ENCODE measurements at places on chromosomes 5 and 9.

- DNase-seq = no peak
Observed at GRCh38 chr5:181194489-181195248, 10.3 kb downstream of the TRIM7 start.

DNA sequence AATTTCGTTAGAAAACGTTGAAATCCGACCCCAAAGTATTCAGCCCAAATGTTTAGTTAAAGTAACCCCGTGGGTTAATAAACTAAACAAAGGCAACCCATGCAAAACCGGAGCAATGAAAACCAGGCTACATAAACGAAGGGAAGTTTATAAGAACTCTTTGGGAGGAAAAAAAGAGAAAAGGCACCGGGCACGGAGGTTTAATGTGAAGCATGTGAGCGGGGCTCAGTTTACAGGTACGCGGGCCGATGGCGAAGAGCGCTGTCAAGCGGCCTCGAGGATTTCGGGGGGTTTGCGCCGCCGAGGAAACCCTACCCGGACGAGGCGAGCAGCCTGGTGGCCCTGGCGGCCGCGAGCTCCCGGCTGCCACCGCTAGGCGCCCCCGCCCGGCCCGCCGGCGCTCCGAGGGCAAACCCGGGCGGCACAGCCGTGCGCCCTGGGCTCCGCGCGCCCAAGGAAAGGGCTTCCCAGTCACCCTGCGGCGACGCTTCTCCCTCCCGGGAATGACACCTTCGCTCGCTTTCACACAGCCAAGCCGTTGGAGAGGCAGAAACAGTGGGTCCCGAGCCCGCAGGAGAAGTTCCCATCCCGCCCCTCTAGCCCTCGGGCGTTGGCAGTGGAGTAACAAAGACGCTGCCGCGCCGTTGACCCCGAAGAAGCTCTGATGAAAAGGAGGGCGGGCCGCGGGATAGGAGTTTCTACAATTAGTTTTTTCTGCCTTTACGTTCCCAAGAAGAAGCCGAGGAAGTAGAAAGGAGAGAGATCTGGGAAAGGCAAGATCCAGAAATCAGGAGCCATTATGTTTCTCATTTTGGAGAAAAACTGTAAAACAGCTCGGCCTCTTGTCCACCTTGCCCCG lies 126.0 kb downstream of the TMEM174 start:
- no peak for DNase-seq

GRCh38 chr5:669111-669841 lies 23.9 kb downstream of the TPPP start:
- DNase-seq = peak; percentile 39

DNA sequence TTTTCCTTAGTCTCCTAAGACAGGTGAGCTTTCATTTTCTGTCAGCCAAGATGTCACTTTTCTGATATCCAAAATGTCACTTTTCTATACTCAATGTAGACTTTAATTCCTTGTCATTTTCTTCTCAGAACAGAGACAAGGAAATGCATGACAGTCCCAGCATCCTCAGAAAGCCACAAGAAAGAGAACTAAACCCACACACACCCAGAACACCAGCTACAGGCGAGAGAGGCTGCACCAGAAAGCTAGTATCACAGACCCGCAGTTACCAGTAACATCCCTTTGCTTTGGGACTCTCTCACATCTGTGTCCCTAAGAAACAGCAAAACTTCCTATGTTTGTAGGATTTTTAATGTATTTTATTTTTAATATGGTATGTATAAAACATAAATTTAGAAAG lies 17.1 kb downstream of the TRMO start:
- DNase-seq = no peak

DNA sequence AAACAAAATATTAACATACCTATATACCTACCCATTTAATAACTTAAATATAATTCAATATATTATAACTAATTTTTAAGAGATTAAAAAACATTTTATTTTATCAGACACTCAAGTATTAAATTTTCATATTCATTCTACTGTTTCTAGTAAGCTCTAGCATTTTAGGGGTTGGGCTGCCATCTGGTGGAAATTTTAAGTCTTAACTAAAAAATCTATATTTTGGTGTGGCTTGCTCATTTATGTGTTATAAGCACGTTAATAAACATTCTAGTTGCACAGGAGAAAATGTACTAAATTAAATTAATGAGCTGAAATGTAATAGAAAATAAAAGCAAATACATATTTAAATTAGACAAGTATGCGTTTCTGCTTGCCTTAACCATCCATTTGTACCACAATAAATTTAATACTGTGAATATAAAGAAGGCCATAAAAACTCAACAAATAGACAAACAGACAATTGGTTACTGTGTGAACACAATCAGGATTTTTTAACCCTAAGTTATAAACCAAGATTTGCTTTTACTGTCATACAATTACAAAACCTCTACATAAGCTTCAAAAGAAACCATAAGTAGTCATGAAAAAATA lies 1728.3 kb upstream of the CDH9 start:
- DNase-seq = no peak

DNA sequence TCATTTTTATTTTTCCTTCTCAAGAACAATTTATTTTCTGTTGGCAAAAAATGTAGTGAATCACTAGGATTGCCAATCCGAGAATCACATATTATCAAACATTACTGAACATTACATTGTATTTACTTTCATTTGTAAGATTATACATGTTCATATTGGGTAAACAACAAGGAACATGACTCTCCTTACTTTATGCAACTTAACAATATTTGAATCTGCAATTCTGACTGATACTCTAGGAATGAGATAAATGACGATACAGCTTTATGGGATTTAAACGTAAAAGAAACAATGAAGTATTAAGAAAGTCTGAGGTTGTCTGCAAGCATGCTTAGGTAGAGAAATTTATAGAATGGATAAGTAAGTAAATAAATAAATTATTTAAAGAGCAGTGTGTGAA lies 2302.9 kb downstream of the MAT2B start:
- DNase-seq = no peak

GRCh38 chr9:98707166-98708102 lies 1.3 kb downstream of the GABBR2 start:
- DNase-seq = no peak

GRCh38 chr5:164009621-164010020 lies 504.2 kb downstream of the MAT2B start:
- DNase-seq = no peak

DNA sequence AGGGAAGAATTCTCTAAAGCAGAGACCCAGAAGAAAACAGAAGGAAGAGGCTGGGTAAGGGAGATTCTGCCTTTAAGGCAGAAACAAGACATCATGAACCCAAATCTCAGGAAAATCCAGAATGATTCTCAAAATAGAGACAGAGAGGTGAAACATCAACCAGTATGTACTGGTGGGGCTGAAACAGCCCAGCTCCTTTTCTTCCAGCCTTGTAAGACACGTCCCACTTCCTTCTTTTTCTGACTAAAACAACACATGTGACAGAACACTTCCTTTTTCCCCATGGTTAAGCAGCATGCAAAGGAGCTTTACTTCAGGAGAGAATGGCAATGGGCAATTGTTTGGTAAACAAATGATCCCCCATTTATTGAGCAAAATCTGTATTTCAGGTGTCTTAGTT lies 230.8 kb upstream of the NR4A3 start:
- DNase-seq = no peak

DNA sequence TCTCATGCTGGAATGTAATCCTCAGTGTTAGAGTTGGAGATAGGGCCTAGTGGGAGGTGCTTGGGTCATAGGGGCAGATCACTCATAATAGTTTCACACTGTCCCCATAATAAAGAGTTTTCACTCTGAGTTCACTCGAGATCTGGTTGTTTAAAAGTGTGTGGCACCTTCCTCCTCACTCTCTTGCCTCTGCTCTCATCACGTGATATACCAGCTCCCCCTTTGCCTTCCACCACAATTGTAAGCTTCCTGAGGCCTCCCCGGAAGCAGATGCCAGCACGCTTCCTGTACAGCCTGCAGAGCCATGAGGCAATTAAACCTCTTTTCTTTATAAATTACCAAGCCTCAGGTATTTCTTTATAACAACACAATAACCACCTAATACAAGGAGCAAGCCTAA lies 3.8 kb upstream of the KLHL3 start:
- no peak for DNase-seq

DNA sequence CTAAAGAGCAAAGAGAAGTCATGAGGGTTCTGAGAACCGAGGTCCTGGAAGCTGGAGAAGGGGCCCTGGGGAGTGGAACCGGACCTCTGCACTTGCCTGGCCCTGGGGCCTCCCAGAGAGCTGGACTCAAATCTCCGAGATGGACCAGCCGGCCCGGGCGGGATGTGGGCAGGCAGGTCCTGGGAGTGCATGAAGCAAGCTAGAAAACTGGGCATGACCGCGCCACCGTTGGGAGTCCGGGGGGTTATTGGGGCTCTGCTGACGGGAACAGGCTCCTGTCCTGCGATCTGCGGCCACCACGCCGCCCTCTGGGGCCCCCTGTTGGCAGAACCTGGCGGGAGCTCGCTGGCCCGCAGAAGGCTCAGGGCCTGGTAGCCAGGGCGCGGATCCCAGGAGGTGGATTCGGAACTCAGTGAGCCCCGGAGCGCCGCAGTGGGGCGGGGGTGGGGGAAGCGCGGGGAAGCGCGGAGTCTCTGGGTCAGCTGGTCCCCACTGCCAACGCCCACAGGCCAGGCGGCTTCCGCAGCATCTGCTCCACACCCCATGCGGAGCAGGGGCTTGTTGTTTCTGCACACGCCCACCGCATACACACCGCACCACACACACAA lies 150.6 kb downstream of the ERCC6L2 start:
- no peak for DNase-seq

DNA sequence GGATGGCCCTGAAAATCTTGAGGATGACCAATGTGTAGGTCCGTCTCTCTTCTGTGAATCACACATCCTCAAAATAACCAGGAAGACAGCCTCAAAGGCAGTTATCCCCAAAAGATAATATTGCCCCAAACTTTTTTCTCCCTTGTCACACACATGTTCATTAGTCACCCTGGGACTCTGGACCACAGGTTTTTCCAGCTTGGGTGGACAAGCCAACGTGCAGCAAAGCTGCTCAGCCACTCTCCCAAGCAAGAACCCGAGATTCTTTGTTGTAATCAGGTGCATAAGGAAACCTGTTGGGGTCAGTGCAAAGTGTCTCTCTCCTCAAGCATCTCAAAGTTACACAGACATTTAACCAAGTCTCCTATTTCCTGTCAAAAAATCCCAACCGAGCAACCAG lies 196.6 kb downstream of the GNA14 start:
- DNase-seq = no peak

DNA sequence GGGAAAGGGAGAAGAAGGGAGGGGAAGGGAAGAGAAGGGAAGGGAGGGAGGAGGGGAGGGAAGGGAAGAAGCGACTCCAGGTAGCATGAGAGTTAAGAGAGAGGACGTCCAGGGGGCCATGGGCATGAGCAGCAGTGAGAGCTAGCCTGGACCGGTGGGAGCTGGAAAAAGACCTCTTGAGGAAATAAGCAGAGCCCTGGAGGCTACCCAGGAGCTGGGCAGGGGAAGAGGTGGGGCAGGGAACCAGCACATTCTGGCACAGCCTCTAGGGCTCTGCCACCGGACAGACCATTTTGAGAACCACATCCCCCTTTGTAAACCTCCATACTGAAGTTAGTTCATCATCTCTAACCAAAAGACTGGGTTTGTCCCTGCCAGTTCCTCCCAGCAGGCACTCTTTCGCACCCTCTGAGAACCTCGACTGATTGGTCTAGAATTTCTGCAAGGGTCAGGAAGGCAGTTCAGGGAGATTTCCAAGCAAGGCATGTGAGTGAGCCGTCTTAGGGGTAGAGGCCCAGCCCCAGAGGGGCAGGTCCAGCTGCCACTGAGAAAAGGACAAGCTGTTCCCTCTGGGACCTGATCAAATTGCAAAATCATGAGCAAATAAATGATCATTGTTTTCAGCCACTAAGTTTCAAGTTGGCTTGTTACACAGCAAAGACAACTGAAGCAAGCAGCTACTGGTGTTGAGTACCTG lies 11.6 kb downstream of the NAIF1 start:
- DNase-seq = no peak

DNA sequence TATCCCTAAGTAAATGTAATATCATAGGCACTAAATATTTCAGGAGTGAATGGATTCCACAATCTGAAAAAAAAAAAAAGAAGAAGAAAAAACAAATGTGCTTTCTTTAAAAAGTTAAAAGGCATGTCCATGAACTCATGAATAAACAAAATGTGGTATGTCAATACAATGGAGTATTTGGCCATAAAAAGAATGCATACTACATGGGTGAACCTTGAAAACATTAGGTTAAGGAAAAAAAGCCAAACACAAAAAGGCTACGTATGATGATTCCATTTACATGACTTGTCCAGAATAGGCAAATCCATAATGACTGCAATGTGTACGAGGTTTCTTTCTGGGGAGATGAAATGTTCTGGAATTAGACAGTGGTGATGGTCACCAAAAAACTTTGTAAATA lies 45.3 kb downstream of the FNIP1 start:
- DNase-seq = no peak

DNA sequence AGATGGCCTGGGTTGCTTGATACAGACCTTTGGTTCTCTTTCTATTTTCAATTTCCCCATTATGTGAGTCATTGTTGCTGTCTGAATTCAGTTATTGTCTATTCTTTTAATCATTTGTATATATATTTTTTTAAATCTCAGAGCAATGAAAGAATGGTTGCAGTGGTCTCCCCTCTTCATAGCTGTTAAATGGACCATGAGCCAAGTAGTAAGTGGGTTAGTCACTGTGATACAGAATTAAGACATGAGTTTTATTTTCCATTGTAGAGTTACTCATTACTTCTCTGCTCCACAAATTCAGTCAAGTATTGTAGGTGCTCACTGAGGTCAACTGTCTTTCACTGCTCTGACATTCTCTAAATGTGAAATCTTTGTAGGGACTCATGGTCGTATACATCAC lies 174.6 kb upstream of the GRAMD2B start:
- DNase-seq = no peak

DNA sequence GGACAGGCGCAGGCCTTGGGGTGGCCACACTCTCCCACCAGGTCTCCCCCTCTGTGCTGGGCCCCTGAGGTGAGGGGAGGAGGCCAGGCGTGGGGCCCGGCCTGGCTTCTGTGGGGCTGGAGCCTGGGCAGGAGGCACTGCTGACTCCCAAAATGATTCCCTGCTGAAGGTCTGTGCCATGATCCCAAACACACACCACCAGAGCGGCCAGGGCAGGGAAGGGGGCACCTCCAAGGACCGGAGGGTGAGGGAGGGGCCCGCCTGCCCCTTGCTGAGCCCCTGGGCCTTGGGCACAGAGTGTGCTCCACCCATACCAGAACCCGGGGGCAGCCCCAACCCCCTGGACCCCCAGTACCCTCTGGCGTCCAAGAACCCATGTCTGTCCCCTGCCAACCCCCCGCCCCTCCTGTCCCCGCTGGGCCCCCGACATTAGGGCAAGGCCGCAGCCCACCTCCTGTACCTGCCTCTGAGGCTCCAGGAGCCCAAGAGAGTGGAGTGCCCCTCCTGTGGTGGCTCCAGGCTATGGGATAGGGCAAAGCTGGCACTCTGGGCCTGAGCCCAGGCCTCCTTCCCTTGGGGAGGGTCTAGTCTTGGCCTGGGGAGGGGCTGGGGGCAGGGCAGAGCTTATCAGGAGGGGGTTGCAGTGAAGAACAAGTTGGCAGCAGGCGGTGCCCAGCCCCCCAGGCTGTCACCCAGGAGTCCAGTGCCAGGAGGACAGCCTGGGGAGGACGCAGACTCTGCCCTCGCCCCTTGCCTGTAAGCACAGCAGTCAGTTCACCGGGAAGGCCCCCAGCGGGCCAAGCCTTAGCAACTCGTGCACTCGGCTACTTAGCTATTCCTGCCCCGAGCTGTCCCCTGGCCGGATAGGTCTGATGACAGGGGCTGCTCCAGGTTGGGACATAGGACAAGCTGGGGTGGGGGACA lies 2.6 kb upstream of the EGFL7 start:
- DNase-seq = no peak

- no peak for DNase-seq
Observed at GRCh38 chr9:114988962-114989599, 58.7 kb upstream of the TNFSF8 start.

- no peak for DNase-seq
Observed at GRCh38 chr9:127773272-127773671, 5.2 kb downstream of the SH2D3C start.
